Neural progenitor cell (in vitro differentiated cells): ENCODE measurements at places on chromosomes 4 and X. TPM values are rescaled to one million over a fixed set of nuclear protein-coding genes. Genes with fewer than 3 reads are reported as not detected.

- H3K4me3 ChIP-seq: no peak overlapping the region
- H3K4me1 ChIP-seq: no peaks in the 10 kb centered on the region
- DNase-seq: no peak
- H3K36me3 ChIP-seq: no peaks in the 10 kb centered on the region
Observed at GRCh38 chr4:176742211-176742610, 50.5 kb downstream of the VEGFC start.

GRCh38 chr4:184397516-184398163 is 76.7 kb downstream of the IRF2 start:
- H3K4me1 ChIP-seq: peaks cover 25% of the 10 kb centered on the region
- no peak overlapping the region for H3K4me3 ChIP-seq
- no peak overlapping the region for H3K27ac ChIP-seq

DNA sequence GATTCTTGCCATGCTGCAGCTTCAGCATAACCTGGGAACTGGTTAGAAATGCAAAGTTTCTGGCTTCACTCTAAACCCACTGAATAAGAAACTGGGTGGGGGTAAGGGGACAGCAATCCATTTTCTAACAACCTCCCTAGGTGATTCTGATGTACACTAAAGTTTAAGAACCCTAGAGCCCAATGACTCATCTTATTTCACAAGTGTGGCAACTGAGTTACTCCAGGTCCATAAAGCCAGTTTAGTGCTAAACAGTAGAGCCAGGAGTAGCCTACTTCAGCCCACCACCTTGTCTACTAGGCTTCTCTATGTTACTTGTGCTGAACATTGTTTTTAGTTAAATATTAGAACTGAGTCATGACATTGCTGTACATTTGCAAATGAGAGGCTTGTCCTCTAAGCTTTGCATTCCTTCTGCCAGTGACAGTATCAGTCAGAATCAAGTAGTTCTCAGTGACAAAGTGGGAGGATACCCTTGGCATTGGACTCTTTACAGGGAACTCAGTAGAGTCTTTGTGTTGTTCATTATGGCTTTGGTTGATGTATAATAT is 518.0 kb downstream of the RPA4 start:
- no peak for DNase-seq
- H3K36me3 ChIP-seq: no peaks in the 10 kb centered on the region
- no peaks in the 10 kb centered on the region for H3K27me3 ChIP-seq
- no peak overlapping the region for H3K4me3 ChIP-seq
- peaks cover 10% of the 10 kb centered on the region for H3K4me1 ChIP-seq

GRCh38 chrX:132433551-132433950 is 55.3 kb downstream of the MBNL3 start:
- DNase-seq: no peak
- H3K4me1 ChIP-seq: no peaks in the 10 kb centered on the region
- H3K27me3 ChIP-seq: no peaks in the 10 kb centered on the region
- no peak overlapping the region for H3K4me3 ChIP-seq

AFP gene
- total RNA-seq: 0.62 TPM in 1 of 2 replicates, not detected in the other

CAPN6 gene
- total RNA-seq: 226 and 232 TPM in 2 replicates
